IPS DF 19.7 (cell line): ENCODE measurements at places on chromosomes 3 and 15.

- DNase-seq, result no peak
These were observed 431.8 kb upstream of the CCDC54 start for GRCh38 chr3:106945435-106945834.

GRCh38 chr15:59764775-59765174 lies 75.7 kb upstream of the BNIP2 start:
- no peak for DNase-seq

DNA sequence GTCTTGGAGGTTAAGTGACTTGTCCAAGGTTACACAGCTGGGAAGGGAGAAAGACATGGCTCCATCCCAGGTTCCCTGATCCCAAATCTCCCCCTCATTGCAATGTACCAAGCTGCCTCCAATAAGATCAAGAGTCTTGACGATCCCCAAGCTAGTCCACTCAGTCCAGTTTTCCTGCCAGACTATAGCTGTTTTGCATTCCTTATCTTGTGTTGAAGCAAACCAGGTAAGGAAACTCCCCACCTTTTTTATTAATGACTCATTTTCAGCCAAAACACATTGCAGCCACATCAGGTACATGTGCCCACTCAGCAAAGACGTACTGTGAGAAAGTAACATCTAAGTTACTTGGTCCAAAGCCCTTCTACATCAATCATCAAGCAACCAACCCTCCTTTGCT lies 41.9 kb downstream of the LIPC start:
- no peak for DNase-seq

DNA sequence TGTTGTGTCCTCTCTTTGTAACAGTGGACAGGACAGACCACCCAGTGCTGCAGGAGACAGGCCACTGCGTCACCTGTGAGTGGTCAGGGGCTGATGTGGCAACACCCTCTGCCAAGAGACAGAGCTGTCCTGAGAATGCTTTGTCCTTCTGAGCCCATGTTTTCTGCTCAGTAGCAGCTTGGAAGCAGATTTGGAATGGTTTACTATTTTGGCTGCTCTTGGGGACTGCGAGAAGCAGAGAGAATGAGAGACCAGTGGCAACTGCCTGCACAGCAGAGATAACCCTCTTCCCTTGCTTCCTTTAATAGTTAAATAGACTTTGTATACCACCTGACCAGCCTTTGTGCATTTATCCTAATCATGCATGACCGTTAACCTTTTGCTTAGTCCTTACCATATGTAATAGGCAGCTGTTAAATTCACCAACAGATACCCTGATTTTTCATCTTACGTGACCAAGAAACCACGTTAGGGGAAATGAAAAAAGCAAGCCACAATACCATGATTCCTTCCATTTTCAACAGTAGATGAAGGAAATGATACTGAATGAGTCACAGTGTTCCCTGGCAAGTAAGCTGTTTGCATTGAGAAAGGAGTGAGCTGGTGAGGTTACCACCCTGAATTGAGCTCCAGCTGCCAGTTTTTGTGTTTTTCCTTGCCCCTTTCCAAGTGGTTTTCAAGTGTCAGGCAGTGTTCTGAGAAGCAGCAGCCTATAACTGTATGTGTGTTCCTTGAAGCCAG lies 35.5 kb downstream of the B3GALNT1 start:
- DNase-seq, result no peak

GRCh38 chr3:13425689-13426088 lies 5.6 kb upstream of the NUP210 start:
- DNase-seq, result no peak

DNA sequence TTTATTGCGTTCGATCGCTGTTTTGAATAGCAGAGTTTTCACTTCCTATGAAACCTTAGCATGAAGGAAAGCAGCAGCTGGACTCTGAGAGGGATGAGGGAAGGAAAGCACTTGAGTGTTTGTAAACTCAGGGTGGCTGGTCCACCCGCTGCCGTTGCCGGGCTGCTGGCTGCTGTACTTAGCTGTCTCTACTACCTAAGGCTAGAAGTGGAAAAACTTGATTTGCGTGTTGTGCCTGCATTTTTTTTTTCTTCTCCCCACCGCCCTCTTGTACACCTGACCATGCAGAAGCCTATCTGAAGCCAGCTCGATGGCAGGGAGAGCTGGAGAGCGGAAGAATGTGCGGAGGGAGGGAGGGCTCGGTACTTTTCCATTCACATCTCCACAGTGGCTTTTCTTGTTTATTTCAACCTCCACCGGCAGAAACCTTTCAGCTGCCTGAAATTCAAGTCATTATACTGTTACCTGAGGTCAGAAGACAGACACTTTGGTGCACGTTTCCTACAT lies 4.8 kb upstream of the BCL6 start:
- no peak for DNase-seq

DNA sequence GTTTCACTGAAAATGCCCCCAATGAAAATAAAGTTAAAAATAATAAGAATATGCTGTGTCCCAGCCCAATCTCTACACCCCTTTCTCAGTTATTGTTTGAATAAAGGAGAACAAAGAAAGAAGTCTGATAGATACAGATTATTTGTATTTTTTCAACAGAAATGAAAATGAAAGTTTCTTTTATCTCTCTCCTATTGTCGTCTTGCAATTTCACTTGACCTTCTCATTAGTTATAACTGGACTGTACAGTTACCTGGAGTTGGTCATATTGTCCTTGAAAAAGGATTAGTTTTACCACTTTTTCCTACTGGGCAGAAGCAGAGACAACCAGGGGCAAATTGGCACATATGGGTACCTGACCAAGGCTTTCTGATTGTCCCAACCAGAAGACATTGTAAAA lies 440.0 kb downstream of the PDCD6IP start:
- DNase-seq, result no peak

DNA sequence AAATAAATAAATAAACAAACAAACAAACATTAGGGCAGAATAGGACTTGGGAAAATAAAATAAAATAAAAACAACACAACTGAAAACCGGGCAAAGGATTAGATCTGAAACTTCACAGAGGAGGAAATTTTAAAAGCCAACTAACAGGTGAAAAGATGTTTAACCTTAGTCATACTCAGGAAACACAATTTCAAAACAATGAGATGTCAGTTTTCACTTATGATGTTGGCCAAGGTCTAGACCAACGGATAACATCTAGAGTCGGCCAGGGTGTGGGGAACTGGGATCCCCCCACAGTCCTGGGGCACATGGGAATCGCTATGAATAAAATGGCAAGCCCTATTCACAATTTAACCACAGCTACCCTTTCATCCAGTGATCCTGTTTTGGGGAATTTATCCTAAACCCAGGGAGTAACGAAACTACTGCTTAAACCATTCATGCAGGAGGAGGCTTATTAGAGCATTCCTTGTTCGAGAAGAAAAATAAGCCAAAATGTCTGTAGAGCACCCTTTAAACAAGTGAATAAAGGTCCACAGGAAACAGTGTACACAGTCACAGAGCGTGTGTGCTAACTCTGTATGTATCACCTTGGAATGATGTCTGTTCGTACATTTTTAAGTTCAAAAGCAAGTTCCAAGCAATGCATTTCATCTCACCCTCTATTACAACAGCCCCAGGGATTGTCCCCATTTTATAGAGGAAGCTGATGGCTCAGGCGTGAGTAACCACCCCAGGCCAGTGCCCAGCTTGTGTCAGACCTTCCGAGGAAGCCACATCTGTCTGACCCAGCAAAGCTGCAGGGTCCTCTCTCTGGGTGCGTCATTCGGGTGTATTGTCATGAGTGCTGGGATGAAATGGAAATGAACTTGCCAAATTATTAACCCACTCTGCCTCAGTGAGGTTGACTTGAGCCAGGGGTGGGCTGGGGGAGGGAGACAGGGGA lies 6.3 kb upstream of the ANPEP start:
- DNase-seq, result no peak

- no peak for DNase-seq
These were observed 494 bp downstream of the CPLX3 start for GRCh38 chr15:74826921-74827320.

GRCh38 chr3:137360531-137361201 lies 402.9 kb downstream of the IL20RB start:
- no peak for DNase-seq
